ENCODE measurements at places on chromosomes 13 and 19.

- no peak for DNase-seq
Measured at GRCh38 chr19:42280815-42281145, 11.7 kb downstream of the CIC start.

DNA sequence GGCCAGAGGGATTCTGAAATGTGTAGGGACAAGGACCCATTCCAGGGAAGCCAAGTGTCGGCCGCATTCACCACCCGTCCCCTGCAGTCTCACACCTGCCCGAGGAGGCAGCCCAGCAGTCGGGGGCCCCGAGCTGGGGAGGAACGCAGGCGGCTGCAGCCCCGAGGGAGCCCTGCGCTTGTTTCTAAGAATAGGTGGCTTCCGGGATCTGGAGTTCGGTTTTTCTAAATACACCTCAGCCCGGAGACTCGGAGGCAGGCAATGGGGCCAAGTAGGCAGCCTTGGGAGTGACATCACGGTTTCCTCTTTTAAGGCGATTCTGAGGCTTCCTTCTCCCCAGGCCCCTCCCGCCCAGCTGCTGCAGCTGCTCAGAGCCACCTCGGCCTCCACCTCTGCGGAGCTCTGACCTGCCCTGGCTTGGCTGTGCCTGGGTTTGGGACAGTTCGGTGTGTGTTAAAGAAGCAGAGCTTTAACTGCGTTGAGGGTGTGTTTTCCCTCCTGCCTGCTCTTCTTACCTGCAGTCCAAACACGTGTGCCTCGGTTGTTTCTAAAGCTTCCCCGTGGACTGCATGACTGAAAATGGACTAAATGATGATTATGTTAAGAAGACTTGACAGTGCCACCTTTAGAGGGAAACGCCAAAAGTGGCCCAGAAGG is 80.5 kb downstream of the COL4A2 start:
- no peak for DNase-seq

DNA sequence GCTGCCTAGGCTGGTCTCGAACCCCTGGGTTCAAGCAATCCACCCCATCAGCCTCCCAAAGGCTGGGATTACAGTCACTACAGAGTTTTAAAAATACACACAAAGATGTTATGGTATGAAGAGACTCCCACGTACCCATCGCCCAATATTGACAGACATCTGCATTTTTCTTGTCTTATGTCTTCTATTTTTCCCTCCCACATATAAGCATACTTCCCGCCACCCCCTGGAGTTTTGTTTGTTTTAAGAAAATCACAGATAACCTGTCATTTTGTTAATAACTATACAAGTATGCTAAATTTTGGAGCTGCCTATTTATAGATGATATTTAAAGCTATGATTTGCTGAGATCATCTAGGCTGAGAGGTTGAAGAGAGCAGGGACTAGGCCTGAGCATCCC is 6.2 kb upstream of the SMG9 start:
- DNase-seq, result no peak

GRCh38 chr13:58953638-58954037 is 1210.1 kb downstream of the DIAPH3 start:
- no peak for DNase-seq

DNA sequence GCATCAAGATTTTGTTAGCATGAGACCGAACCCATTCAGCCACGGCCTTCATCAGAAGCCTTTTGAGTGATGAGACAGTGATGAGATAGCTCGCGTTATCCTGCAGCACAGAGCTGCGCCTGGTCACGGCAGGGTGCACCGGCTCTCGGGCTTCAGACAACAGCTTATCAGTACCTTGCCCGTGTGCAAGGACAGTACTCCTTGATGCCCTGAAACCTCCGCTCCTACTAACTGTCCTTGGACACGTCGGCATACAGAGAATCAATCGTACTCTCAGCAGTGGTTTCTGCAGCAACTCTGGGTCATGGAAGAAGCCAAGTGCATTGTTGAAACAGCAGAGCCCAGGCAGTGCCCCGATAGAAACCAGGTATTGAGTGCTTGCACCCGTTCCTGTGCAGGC is 40.7 kb downstream of the IRS2 start:
- DNase-seq, result no peak
